ENCODE measurements at places on chromosomes 1 and 21. TPM values are rescaled to one million over a fixed set of nuclear protein-coding genes. Genes with fewer than 3 reads are reported as not detected.

- peaks cover 35% of the 10 kb centered on the region for H3K4me1 ChIP-seq
- peak overlapping the region; percentile 85 for H3K27ac ChIP-seq
- no peaks in the 10 kb centered on the region for H3K27me3 ChIP-seq
- DNase-seq, result peak; percentile 53
Observed at GRCh38 chr1:17437580-17438317, 1.7 kb downstream of the RCC2 start.

- no peaks in the 10 kb centered on the region for H3K36me3 ChIP-seq
- no peak overlapping the region for H3K27ac ChIP-seq
- H3K4me3 ChIP-seq, result no peak overlapping the region
- H3K27me3 ChIP-seq, result no peaks in the 10 kb centered on the region
- H3K4me1 ChIP-seq, result no peaks in the 10 kb centered on the region
Observed at GRCh38 chr1:218686258-218686657, 341.1 kb downstream of the TGFB2 start.

The CDC42 gene
- 255 TPM for total RNA-seq

The SERINC2 gene
- 32.3 TPM for total RNA-seq

The GOLT1A gene
- total RNA-seq, result 11.9 TPM

The CELA2B gene
- not detected for total RNA-seq

GRCh38 chr1:118339400-118340124 is 154.5 kb upstream of the SPAG17 start:
- no peaks in the 10 kb centered on the region for H3K27me3 ChIP-seq
- no peak overlapping the region for H3K4me3 ChIP-seq
- no peaks in the 10 kb centered on the region for H3K36me3 ChIP-seq
- H3K27ac ChIP-seq, result no peak overlapping the region

GRCh38 chr1:3668585-3669300 is 16.4 kb downstream of the TP73 start:
- H3K27ac ChIP-seq, result no peak overlapping the region
- peak; percentile 95 for DNase-seq
- H3K4me3 ChIP-seq, result peak overlapping the region; percentile 8
- H3K4me1 ChIP-seq, result peaks cover 12% of the 10 kb centered on the region

The KCND3 gene
- total RNA-seq, result 5.5 TPM

- H3K4me3 ChIP-seq, result no peak overlapping the region
- no peaks in the 10 kb centered on the region for H3K27me3 ChIP-seq
- no peak for DNase-seq
- peaks cover 16% of the 10 kb centered on the region for H3K36me3 ChIP-seq
- H3K27ac ChIP-seq, result no peak overlapping the region
Observed at GRCh38 chr1:206566999-206567398, 45.3 kb downstream of the EIF2D start.

DNA sequence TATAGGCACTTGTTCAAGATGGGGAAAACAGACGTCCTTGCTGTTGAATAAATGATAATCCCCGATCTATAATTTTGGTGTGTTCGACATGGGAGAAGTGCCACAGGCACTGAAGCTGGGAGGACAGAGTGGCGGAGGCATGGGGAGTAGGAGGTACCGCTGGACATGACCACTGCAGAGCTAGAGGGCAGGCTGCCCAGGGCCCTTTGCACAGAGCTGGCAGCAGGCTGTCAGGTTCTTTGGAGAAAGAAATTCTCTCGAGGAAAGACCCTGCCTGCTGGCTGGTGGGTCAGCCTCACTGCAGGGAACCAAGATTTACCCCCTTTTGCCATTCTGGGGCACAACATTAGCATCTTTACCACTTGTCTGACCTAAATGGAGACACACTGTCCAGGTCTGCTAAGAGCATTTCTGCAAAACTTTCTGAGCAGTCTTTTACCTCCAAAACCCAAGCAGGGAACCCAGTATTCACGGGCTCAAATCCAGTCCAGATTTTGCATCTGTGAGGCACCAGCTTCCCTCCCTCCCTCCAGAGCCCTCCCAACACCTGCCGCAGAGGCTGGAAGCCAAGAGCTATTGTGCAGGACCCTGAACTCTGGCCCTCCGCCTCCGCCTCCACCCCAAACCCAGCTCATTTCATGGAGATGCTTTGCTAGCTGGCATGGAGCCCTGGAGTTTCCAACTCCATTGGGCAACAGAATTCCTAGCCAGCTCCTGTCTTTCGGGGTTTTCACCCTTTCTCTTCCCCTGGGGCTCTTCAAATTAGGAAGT is 142.3 kb downstream of the PLXNA2 start:
- no peaks in the 10 kb centered on the region for H3K27me3 ChIP-seq
- H3K4me3 ChIP-seq, result no peak overlapping the region
- H3K4me1 ChIP-seq, result no peaks in the 10 kb centered on the region
- no peak overlapping the region for H3K27ac ChIP-seq

DNA sequence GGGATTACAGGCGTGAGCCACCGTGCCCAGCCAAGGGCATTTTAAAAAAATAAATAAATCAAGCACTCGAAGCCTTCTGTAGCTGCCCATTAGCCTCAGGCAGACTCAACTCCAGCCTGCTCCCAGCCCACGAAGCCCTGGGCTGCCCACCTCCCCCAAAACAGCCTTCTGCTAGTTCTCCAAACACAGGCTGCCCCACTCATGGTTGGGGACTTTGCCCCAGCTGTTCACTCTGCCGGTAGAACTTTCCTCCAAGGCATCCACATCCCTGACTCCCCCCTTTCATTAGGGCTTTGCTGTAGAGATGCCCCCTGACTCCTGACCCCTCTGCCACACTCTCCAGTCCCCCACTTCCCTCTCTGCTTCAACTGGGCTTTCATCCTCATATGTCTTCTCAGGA is 29.7 kb upstream of the LAPTM5 start:
- no peak overlapping the region for H3K27ac ChIP-seq
- no peak overlapping the region for H3K4me3 ChIP-seq
- peaks cover 23% of the 10 kb centered on the region for H3K4me1 ChIP-seq

- no peak overlapping the region for H3K27ac ChIP-seq
- no peak overlapping the region for H3K4me3 ChIP-seq
- no peak for DNase-seq
- H3K4me1 ChIP-seq, result no peaks in the 10 kb centered on the region
- no peaks in the 10 kb centered on the region for H3K36me3 ChIP-seq
Observed at GRCh38 chr1:199898654-199899053, 128.9 kb upstream of the NR5A2 start.

GRCh38 chr1:32234792-32235191 is 12.2 kb upstream of the FAM167B start:
- no peak for DNase-seq
- no peak overlapping the region for H3K27ac ChIP-seq
- no peaks in the 10 kb centered on the region for H3K27me3 ChIP-seq
- no peak overlapping the region for H3K4me3 ChIP-seq
- H3K4me1 ChIP-seq, result peaks cover 7% of the 10 kb centered on the region

- H3K27me3 ChIP-seq, result no peaks in the 10 kb centered on the region
- H3K4me1 ChIP-seq, result no peaks in the 10 kb centered on the region
- no peak overlapping the region for H3K4me3 ChIP-seq
- no peak for DNase-seq
Observed at GRCh38 chr1:77341195-77341594, 59.4 kb downstream of the AK5 start.

The RHEX gene
- total RNA-seq, result 13.5 TPM

- H3K27me3 ChIP-seq, result no peaks in the 10 kb centered on the region
- peaks cover 1% of the 10 kb centered on the region for H3K4me1 ChIP-seq
- H3K36me3 ChIP-seq, result no peaks in the 10 kb centered on the region
- no peak overlapping the region for H3K27ac ChIP-seq
- no peak for DNase-seq
- no peak overlapping the region for H3K4me3 ChIP-seq
Observed at GRCh38 chr1:214573386-214574318, 22.2 kb upstream of the PTPN14 start.

The CNR2 gene
- total RNA-seq, result not detected

GRCh38 chr1:178612261-178612660 is 99.4 kb downstream of the TEX35 start:
- H3K4me1 ChIP-seq, result peaks cover 10% of the 10 kb centered on the region
- no peak overlapping the region for H3K4me3 ChIP-seq
- no peaks in the 10 kb centered on the region for H3K27me3 ChIP-seq
- H3K27ac ChIP-seq, result no peak overlapping the region

GRCh38 chr21:38709876-38710275 is 95.9 kb upstream of the ETS2 start:
- no peaks in the 10 kb centered on the region for H3K27me3 ChIP-seq
- no peaks in the 10 kb centered on the region for H3K4me1 ChIP-seq
- no peaks in the 10 kb centered on the region for H3K36me3 ChIP-seq
- H3K4me3 ChIP-seq, result no peak overlapping the region

GRCh38 chr21:26570203-26570602 is 2.9 kb downstream of the CYYR1 start:
- no peak for DNase-seq
- no peak overlapping the region for H3K27ac ChIP-seq
- H3K36me3 ChIP-seq, result no peaks in the 10 kb centered on the region
- H3K27me3 ChIP-seq, result no peaks in the 10 kb centered on the region
- H3K4me1 ChIP-seq, result peaks cover 3% of the 10 kb centered on the region

The PTPN22 gene
- 14.1 TPM for total RNA-seq

- H3K27me3 ChIP-seq, result no peaks in the 10 kb centered on the region
- no peaks in the 10 kb centered on the region for H3K36me3 ChIP-seq
- no peak for DNase-seq
- no peak overlapping the region for H3K4me3 ChIP-seq
Observed at GRCh38 chr1:55928576-55928975, 650.8 kb downstream of the PLPP3 start.

The NUAK2 gene
- total RNA-seq, result 6.8 TPM

The HIVEP3 gene
- 11.6 TPM for total RNA-seq

GRCh38 chr1:101365878-101366277 is 129.1 kb downstream of the S1PR1 start:
- H3K4me3 ChIP-seq, result no peak overlapping the region
- H3K36me3 ChIP-seq, result no peaks in the 10 kb centered on the region
- no peak for DNase-seq
- H3K27ac ChIP-seq, result no peak overlapping the region
- no peaks in the 10 kb centered on the region for H3K27me3 ChIP-seq

GRCh38 chr1:3080053-3080955 is 11.3 kb downstream of the PRDM16 start:
- H3K36me3 ChIP-seq, result no peaks in the 10 kb centered on the region
- peaks cover 26% of the 10 kb centered on the region for H3K4me1 ChIP-seq
- H3K27me3 ChIP-seq, result peaks cover 49% of the 10 kb centered on the region
- peak overlapping the region; percentile 58 for H3K27ac ChIP-seq
- no peak overlapping the region for H3K4me3 ChIP-seq

GRCh38 chr1:3530086-3530925 is 75.8 kb downstream of the ARHGEF16 start:
- peak overlapping the region; percentile 80 for H3K4me3 ChIP-seq
- peaks cover 25% of the 10 kb centered on the region for H3K4me1 ChIP-seq
- H3K36me3 ChIP-seq, result no peaks in the 10 kb centered on the region
- no peak for DNase-seq
- H3K27me3 ChIP-seq, result no peaks in the 10 kb centered on the region

DNA sequence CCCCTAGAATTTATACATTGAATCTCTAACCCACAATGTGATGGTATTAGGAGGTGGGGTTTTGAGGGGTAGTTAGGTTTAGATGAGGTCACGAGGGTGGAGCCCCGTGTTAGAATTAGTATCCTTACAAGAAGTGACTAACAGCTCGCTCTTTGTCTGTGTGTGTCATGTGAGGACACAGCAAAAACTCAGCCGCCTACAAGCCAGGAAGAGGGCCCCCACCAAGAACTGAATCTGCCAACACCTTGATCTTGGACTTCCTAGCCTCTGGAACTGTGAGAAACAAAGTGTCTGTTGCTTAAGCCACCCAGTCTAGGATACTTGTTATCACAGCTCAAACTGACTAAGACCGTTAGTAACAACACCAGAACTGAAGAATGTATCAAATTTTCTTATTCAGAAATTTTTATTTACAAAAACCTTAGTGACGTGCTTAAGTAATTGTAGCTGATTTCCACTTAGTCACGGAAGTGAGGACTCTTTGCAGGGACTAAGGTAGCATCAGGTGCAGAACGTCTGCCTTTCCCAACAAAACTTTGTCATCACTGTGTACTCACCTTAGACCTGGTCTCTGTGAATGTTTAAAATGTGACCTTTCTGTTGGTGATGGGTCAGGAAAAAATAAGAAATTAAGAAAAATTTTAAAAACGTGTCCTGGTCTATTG is 24.5 kb upstream of the LRRC8C start:
- peaks cover 16% of the 10 kb centered on the region for H3K4me1 ChIP-seq
- no peaks in the 10 kb centered on the region for H3K27me3 ChIP-seq

DNA sequence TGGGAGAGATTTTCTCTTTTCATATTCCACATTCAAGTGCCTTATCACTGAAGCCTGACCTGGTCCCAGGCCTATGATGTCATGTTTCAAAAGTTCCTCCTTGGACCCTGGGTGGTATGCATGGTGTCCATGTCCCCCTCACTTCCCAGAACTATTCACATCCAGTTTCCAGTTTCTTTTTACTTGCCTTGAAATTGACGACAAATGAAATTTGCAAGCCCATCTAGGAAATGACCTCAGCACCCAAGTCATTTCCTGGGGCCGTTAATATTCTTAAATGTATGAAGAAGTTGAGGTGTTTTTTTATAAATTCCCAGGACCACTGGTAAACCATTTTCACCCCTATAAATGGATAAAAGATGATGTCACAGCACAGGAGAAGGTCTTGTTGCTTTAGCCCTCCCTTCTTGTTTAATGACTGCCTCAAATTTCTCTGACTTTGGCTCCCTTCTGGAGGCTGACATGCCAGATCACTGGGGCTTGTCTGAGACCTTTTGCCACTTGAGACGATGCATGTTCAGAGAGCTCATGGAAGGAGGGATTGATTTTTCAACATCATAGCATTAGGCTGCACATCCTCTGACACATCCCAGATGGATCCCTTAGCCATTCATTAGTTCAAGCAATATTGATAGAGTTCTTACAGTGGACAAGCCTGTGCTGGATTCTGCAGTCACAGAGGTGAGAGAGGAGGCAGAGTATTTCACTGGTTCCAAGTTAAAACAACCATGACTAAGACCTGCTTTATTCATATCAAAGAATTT is 221.3 kb downstream of the PLPP3 start:
- H3K4me1 ChIP-seq, result no peaks in the 10 kb centered on the region
- no peaks in the 10 kb centered on the region for H3K36me3 ChIP-seq
- H3K27me3 ChIP-seq, result no peaks in the 10 kb centered on the region
- no peak overlapping the region for H3K4me3 ChIP-seq
- no peak overlapping the region for H3K27ac ChIP-seq

DNA sequence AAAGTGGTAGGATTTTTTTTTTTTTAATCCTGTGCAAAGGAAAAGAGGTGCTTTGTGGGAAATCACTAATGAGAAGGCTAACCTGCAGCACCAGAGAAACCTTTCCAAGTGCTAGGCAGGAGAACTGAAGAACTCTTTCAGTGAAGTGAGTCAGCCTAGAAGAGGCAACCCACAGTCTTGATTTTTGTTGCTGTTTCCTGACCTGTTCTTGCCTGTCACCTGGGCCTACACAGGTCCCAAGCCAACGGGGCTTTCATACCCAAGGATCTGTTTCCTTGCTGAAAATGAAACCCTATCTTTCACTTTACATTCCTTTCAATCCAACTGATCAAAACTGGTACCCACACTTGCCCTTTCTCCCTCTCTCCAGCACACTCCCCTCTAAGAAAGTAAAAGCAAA is 7.1 kb upstream of the IKBKE start:
- no peaks in the 10 kb centered on the region for H3K27me3 ChIP-seq
- H3K4me3 ChIP-seq, result no peak overlapping the region
- H3K27ac ChIP-seq, result no peak overlapping the region
- peaks cover 22% of the 10 kb centered on the region for H3K36me3 ChIP-seq

GRCh38 chr1:183918589-183918988 is 113.7 kb downstream of the RGL1 start:
- no peak overlapping the region for H3K27ac ChIP-seq
- no peak for DNase-seq
- H3K27me3 ChIP-seq, result no peaks in the 10 kb centered on the region

The CELA2A gene
- not detected for total RNA-seq
